ENCODE measurements at places on chromosomes 6 and 20.

- peak; percentile 70 for DNase-seq
These were observed 988 bp downstream of the ECHDC1 start for GRCh38 chr6:127342296-127342945.

GRCh38 chr6:166908811-166909210, 47.5 kb downstream of the RNASET2 start:
- DNase-seq = no peak

GRCh38 chr6:119170103-119170446, 91.6 kb upstream of the FAM184A start:
- DNase-seq = no peak

DNA sequence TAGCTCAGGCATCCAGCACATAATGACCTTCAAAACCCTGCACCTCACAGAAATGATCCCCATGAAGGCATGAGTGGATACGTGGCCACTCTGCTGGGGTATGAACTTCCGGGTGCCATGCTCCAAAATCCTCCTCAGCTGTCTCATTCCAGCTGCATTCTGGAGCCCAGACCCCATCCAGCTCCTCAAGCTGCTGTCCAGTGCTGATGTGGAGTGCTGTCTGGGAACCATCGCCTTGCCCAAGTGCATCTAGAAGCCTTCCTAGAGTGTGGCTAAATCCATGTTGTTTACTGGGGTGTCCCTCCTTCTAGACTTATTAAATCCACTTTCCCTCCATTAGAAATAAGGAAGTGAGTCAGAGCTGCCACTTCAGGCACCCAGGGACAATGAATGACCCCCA, 130.8 kb upstream of the PTPRT start:
- DNase-seq = no peak

- DNase-seq = no peak
These were observed 863.4 kb downstream of the DHX35 start for GRCh38 chr20:39825524-39825923.
